Stimulated activated CD4-positive, alpha-beta T cell treated with anti-CD3 and anti-CD28 coated beads, Interleukin-1b, Interleukin-23, amount 100 ng/mL, for 1 hour (primary cell): ENCODE measurements at places on chromosomes 1 and 21.

GRCh38 chr1:67771152-67771551 lies 62.1 kb downstream of the GNG12 start:
- DNase-seq = no peak

- no peak for DNase-seq
These were observed 101.4 kb downstream of the PBX1 start for GRCh38 chr1:164660412-164660772.

DNA sequence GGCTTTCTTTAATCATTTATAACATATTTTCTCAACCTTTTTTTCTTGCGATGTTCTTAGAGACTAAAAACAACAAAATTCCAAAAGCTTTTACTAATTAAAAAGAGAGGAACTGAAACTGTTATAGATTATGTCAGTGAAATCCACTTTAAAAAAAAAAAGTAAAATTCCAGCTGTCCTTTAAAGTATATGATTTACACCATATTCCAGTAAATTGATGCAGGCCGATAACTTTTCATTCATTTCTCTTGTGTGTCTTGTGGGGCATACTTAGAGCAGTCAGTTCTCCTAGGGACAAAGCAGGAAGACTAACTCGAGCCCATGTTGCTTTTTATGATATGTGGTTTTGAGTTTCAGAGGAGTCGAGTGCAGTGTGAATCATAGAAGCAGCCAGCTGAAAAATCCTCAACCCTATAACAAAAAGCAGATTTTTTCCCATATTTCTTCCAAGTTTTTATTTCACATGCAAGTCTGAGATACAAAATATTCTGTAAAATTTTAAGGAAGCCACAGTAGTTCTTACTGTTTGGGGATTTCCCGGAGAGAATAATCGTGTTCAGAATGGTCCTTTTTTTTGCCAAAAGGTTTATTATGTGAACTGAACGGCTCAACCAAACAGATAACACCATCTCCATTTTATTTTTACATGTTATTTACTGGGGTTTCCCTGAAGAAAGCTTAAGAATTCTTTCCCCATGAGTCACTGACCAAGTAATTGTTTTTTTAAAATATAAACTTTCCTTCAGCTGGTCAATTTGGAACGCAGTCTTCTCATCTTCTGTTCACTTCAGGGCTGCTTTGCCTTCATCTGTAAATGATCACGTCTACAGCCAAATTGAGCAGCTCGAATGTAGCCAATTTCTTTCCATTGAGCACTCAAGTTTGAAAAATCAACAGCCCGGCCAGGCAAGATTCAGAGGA lies 77.0 kb upstream of the C1orf105 start:
- DNase-seq = no peak

- DNase-seq = no peak
These were observed 29.3 kb downstream of the XCL2 start for GRCh38 chr1:168514455-168514854.

DNA sequence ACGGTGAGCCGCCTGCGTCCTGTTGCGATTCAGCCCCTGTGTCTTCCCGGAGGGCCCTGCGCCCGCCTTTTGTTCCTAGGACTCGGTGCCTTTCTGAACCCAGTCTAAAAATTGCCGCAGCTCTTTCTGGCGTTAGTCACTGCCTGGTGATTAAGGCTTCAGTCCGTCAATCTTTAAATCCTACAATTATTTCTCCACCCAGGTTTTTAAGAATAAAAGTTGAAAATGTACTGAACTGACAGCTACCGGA lies 16.2 kb upstream of the PDXK start:
- DNase-seq = no peak

- no peak for DNase-seq
These were observed 104.8 kb downstream of the RERE start for GRCh38 chr1:8712413-8713231.

DNA sequence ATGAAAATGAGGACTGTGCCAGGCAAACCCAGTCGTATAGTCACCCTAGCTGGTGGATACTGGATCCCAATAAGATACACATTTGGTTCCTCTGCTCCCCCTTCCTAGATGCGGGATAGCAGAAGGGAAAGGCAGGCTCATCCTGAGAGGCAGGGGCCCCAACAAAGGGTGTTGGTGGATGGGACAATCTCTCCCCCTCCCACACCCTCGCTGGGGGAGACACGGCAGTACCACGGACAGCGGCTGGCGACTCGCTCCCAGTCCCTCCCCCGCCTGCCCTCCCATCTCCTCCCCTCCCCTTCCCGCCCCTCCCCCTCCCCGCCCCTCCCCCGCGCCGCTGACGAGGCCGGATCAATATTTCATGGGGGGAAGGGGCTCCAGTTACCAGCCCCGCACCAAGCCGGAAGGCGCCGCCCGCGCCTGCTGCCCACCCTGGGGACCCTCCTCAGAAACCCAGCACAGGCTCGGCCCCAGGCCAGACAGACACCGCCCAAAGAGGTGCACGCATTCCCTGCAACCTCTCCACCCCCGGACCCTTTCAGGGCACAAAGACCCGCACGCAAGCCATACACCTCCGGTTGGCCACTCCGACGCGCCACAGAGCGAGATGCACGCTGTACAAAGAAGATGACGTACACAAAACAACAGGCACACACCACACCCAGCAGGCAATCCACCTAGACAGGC lies 11.5 kb downstream of the RIMS3 start:
- DNase-seq = no peak

DNA sequence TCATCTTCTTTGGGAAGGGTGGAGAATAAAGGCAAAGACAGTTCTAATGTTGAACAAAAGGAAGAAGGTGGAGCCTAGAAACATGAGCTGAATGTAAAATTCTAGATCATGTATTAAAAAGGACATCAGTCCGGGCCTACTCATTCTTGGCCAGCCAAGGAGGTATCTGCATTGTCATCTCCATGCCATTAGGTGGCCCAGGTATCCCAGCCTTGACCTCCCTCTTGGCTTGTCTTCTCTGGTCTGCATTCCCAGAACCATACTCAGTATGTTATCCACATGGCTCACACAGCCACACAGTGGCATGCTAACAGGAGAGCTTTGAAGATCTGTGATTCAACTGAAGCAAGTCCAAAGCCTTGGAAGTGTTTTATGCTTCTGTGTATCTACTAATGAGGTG lies 369.8 kb upstream of the KAZN start:
- no peak for DNase-seq

DNA sequence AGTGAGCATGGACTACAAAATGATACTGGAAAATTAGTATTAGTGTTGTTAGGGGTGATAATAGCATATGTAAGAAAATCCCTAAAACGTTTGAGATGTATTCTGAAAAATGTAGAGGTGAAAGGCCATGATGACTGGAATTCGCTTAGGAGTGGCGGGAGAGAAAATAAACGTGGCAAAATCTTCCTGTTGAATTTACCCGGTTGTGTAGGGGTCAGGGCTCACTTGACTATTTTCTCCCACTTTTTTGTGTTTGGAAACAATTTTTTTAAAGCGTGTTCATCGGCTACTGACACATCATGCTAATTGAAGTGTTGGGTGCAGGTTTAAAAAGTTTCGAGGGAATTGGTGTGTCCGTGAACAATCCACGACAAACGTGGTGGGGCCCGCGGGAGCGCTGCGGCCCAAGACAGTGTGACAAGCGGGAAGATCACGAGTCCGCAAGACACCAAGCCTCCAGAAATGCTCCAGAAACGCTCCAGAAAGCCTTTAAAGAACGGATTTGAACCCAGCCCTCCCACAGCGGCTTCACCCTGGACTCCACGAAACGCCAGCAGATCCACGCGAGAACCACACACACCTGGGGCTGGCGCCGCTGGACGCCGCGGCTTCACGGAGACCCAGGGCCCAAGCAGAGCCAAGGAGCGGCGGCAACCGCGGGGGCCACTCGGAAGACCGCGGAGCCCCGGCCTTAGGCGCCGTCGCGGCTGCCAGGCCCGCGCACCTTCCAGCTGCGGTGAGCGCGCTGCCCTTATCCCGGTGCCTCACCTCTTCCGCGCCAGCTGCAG lies 573 bp downstream of the PSMG1 start:
- DNase-seq = no peak

DNA sequence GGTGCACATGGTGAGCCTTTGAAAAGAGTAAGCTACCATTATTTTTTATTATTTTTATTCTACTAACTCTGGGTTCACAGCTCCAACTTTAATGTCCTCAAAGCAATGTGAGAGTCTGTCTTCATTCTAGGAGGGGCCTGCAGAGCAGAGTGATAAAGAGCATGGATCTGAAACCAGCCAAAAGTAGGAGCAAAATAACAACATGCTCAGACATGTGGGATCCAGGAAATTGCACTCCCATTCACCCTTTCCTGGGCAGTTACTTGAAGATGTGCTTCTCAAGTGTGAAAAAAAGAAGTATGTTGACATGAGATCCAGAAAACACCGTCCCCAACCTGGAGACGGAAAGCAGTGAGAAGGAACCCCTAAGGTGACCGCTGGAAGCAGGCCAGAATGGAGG lies 8.7 kb upstream of the LIN28A start:
- DNase-seq = no peak

GRCh38 chr1:7752512-7753417 lies 18.3 kb upstream of the VAMP3 start:
- peak; percentile 13 for DNase-seq

DNA sequence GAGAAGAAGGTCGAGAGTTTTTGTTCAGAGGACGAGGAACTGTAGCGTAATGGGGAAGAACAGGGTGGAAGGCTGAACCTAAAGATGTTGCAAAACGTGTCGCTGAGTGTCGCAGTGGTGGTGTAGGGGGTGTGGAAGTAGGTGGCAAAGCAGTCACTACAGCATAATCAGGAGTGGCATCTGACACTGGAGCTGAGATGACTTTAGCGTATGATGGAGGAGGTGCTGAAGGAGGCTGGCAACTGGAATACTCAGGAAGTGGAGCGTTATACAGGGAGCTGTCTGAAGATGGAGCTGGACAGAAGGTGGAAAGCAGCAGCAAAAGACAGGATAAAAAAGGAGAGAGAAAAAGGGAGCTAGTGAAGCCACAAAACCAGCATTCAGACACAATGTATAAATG lies 89.9 kb upstream of the LBR start:
- DNase-seq = no peak

GRCh38 chr1:167011560-167012191 lies 22.6 kb downstream of the MAEL start:
- no peak for DNase-seq

DNA sequence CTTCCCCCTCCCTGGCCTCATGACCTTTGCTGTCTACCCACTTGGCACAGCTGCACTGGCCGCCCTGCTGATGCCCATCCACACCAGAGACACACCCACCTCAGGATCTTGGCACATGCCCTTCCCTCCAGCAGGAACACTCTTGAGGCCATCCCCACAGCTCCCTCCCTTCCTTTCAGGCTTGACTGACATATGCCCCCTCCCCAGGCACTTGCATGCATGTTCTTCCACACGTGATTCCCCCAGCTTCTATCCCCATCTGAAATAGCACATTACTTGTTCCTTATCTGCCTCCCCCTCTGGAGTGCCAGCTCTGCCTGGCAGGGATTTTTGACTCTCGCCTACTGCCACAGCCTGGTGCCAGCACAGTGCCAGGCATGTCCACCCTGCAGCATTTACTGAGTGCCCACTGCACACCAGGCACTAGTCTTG lies 98.5 kb upstream of the SLC25A33 start:
- no peak for DNase-seq

- no peak for DNase-seq
These were observed 74.8 kb upstream of the BMP8A start for GRCh38 chr1:39416609-39417008.

DNA sequence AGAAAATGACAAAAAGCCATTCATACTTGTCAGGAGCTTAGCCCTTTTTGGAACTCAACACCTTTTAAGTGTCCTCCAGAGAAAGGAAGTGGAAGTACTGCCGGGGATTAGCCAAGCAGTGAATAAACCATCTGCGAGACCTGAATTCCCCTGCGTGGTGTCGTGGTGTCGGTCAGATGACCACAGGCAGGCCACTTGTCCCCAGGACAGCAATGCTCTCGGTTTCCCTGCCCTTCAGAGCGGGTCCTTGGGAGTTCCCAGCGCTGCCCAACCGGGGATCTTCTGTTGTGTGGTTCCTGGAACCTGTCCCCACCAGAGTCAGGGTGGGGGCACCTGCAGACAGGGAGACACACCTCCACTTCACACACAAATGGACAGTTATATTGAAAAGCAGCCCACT lies 9.2 kb downstream of the GPR157 start:
- no peak for DNase-seq

GRCh38 chr1:18529714-18530113 lies 49.0 kb downstream of the KLHDC7A start:
- no peak for DNase-seq

DNA sequence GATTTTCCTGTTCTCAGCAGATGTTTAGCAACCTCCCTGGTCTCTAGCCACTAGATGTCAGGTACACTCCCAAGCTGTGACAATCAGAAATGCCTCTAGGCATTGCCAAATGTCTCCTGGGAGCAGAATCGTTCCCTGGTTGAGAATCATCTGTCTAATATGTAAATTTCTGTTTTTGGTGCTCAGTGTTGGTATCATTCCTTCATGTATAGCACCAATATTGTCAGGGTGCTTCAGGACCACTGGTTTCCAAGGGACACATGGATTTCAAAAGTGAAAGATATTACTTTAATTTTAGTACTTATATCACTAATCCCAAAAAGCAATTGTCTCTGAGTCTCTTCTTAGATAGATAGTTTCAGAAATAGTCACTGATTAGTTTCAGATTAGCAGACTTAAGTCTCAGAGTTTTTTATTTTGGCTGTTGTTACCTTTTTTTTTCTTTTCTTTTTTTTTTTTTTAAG lies 160.1 kb downstream of the PTPRC start:
- DNase-seq = no peak

DNA sequence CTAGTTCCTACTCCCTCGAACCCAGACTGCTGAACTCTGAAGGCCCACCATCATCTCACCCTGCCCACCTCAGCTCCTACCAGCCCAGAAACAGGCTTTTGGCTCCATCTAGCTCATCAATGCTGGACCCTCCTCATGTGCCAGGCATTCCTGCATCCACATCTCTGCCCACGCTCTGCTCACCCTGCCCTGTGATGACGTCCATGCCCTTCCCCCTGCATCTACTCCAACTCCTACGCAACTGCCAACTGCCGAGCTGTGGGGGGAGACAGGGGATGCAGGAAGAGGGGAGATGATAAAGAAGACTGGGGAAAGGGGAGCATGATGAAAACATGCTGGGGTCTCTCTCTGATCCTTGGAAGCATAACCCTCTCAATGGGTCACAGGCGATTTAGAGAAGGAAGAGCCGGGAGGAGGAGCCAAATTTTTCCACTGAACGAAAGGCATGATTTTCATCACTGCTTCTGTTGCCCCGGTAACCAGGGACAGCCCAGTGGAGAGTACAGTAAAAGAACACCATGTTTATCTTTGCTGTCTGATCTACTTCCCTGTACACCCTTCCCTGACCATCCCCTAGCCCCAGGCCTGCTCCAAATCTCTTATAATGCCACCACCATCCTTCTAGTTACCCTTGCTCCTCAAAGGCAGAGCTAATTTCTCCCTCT lies 44.3 kb downstream of the CD34 start:
- no peak for DNase-seq
